ENCODE measurements at places on chromosomes 16 and 17.
A peak's percentile ranks its signal among the peaks of the same experiment; 100 is the strongest.

- DNase-seq, result no peak
Observed at GRCh38 chr16:56967733-56968132, 6.0 kb downstream of the CETP start.

GRCh38 chr17:28065706-28066105 is 23.2 kb downstream of the NLK start:
- DNase-seq, result no peak

GRCh38 chr17:70040336-70040735 is 34.7 kb upstream of the KCNJ16 start:
- DNase-seq, result no peak

DNA sequence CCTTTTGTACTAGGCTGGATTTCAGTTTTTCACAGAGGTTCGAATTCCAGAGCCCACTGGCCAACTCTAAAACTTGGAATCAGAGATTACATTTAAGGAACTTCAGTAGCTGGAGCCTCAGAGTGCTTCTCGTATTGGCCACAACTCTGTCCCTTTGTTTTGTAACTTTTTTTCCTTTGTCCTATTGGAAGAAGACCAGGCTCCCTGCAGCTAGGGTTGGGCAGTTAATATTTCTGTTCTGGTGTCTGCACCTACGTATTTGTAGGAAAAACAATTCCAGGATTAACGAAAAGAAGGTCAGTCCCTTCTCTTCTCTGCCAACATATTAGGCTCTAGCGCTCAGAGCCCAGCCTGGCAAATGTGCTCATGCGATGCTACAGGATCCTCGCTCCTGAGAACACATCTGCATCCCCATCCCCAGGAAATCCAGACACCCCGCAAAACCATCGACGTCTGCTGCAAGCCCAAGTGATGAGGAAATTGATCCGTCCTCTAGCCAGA is 1.9 kb downstream of the CDH11 start:
- no peak for DNase-seq

- no peak for DNase-seq
Observed at GRCh38 chr16:89546781-89547180, 13.7 kb upstream of the RPL13 start.

DNA sequence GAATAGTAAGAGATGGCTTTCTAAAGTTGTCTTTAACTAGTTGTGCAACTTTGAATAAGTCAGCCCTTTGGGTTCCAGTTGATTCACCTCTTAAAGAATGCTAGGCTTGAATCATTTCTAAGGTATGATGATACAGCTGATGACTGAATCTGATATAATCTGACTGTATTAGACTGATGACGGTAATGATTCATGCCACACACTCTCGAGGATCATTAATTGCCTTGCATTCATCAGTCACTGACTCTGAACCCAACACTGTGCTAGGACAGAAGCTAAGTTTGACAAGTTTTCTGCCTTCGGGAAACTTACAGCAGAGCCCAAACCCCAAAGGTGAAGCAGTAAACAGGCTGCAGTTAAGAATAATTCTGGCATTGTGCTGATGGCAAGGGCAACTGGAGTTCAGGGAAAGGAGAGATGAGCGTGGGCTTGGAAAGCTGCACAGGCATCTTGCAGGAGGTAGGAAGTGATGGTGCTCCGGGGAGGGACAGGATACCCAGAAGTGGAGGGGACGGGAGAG is 25.8 kb downstream of the ASIC2 start:
- no peak for DNase-seq

DNA sequence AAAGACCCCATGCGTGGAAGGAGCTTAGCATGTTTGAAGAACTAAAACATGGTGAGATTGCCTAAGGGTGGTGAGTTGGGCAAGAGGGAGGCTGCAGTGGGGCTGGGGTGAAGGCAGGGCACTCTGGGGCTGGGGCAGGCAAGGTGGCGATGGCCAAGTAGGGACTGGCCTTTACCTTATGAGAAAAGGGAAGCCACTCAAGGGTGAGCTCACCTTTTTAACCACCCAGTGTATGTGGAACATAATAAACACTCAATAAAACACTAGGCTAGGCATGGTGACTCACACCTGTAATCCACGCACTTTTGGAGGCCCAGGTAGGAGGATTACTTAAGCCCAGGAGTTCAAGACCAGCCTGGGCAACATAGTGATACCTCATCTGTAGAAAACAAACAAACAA is 37.7 kb downstream of the LYRM9 start:
- no peak for DNase-seq

GRCh38 chr16:56327071-56327928 is 98.0 kb downstream of the AMFR start:
- DNase-seq, result no peak

GRCh38 chr17:37142294-37142896 is 193.6 kb downstream of the AATF start:
- no peak for DNase-seq

GRCh38 chr16:66609139-66609510 is 4.6 kb downstream of the CMTM3 start:
- DNase-seq, result no peak

DNA sequence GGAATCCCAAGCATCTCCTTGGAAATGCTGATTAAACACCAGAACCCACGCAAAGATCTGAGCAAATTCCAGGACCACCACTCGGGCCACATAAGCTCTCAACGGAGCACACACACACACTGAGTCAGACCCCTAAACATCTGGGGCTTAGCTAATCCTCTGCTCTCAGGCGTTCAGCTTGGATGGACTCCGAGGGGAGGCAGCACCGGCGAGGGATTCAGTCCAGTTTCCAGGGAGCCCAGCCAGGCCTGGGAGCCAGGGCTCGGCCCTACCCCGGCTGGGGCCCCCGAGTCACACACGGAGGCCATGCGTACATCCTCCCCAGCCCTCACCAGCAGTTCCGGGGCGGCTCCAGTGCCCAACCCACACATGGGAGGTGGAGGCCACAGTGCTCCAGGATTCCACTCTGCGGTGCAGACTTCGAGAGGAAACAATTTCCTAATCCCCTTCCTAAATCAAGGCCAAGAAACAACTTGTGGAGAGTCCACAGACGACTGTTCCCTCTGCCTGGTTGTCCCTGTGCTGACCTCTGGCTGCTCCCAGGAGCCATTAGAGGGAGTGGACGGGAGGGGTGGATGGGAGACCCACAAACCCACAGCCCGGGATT is 70.5 kb downstream of the GAS7 start:
- DNase-seq, result no peak

- peak; percentile 82 for DNase-seq
Observed at GRCh38 chr17:75096082-75096625, 8.4 kb downstream of the SLC16A5 start.

GRCh38 chr17:9549215-9549614 is 26.4 kb downstream of the STX8 start:
- DNase-seq, result no peak

DNA sequence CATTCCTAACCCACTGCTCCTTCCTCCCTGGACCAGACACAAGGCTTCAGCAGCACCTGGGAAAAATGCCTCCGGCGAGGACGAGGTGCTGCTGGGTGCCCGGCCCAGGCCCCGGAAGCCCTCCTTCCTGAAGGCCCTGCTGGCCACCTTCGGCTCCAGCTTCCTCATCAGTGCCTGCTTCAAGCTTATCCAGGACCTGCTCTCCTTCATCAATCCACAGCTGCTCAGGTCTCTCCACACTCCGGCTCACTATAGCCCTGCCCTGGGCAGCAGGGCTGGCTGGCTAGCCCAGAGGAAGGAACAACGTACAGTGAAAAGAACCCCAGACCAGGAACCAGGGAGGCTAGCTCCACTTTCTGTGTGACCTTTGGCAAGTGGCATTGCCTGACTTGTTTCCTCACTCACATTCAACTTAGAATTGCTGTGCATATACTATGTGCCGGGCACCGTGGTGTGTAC is 26.2 kb downstream of the ABCC3 start:
- no peak for DNase-seq

DNA sequence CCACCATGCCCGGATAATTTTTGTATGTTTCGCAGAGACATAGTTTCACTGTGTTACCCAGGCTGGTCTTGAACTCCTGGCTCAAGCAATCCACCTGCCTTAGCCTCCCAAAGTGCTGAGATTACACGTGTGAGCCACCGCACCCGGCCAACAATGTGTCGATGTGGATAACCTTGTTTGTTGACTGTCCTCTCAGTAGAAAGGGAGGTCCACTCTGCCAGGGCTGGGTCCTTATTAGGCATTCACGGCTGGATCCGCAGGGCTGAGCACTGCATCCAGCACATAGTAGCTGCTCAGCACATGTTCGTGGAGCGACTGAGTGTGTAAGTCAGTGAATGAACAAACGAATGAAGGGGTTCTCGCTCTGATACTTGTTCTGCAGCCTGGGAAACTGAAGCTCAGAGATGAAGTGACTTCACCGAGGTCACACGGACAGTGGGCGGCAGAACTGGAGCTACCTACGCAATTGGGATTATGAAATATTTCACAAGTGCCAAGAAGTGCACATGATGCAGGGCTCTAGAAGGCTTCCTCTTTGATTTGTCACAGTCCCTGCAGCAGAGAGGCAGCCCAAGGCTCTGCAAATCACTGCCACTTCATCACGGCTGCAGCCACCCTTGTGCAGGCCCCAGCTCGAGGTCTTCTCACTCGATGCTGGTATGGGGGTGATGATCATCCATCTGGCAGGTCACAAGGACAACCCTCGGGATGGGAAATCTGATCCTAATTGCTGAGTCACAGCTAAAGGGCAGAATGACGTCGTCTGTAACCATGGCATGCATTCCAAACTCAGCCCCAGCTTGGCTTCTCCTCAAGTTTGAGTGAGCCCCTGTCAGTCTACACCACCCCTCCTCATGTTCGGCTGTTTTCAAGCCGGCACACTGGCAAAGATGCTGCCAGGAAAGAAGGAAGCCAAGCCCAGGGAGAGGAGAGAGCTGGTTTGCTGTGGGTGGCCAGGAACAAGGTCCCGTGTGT is 28.0 kb upstream of the SNN start:
- DNase-seq, result peak; percentile 86

- no peak for DNase-seq
Observed at GRCh38 chr17:44077595-44077909, 7.0 kb downstream of the G6PC3 start.

DNA sequence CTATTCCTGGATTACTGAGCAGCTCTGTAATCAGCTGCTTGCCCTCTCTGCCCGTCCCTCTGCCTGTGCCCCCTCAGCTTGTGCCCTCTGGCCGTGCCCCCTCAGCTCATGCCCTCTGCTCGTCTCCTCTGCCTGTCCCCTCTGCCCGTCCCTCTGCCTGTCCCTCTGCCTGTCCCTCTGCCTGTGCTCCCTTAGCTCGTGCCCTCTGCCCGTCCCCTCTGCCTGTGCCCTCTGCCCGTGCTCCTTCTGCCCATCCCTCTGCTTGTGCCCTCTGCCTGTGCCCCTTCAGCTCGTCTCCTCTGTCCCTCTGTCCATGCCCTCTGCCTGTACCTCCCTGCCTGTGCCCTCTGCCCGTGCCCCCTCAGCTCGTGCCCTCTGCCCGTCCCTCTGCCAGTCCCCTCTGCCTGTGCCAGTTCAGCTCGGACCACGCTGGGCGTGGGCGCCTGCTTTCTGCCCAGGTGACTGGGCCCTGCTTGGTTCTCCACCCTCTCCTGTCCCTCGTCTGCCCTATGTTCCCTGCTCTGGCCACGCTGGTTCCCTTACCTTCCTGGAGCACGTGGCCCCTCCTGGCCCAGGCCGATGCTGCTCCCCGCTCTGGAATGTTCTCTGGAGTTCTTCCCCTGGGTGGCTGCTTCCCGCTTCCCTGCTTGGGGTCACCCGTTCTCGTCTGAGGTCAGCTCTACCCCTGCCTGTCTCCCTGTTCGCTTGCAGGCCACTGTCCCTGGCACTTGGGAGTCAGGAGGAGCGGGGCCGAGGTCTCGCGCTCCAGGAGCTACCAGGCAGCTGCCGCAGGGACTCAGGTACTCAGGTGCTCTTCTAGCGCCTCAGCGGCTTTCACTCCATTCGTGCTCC is 63.9 kb downstream of the BANP start:
- no peak for DNase-seq

GRCh38 chr16:57409065-57409464 is 4.5 kb downstream of the CCL17 start:
- DNase-seq, result no peak

DNA sequence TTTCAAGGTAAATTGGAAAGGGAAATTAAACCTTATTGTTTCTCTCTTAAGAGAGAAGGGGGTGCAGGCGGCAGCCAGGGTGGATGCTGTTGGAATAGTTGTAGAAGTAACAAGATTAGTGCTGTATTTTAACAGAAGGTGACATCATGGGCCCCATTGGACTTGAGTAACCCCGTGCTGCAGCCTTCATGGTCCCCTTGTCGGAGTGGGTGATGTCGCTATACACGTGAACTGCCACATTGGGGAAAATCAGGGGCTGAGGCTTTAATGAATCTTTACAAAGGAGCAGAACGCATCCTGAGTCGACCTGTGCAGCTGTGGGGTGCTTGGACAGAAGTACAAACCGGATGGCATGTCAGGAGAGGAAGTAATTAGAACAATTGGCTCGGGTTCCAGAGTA is 3.2 kb downstream of the SNX11 start:
- no peak for DNase-seq
